CD8-positive, alpha-beta memory T cell (primary cell): ENCODE measurements at places on chromosomes 3 and 15. TPM values are rescaled to one million over a fixed set of nuclear protein-coding genes. Genes with fewer than 3 reads are reported as not detected.

- no peak overlapping the region for H3K27ac ChIP-seq
- H3K27me3 ChIP-seq, result no peaks in the 10 kb centered on the region
- no peaks in the 10 kb centered on the region for H3K4me1 ChIP-seq
- no peak overlapping the region for H3K4me3 ChIP-seq
Measured at GRCh38 chr3:142337994-142338393, 109.8 kb downstream of the XRN1 start.

DNA sequence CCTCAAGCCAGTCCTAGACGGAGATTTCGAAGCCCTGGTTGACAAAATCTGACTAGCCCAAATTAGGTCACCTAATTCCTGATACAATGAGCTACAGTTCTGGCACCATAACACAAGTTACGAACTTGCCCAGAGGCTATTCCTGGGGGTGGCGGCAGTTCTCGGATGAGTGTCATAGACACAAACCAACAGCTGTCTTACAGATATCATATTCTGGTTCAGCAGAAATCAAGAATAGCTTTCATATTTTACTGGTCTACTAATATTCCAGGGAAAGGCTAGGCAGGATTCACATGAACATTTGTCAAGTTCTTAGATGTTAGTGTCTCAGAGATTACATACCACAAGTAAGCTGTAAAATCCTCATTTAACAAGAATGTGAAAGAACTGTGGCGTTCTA is 8.8 kb downstream of the ANAPC13 start:
- DNase-seq, result no peak
- H3K27me3 ChIP-seq, result no peaks in the 10 kb centered on the region
- H3K4me3 ChIP-seq, result no peak overlapping the region
- no peak overlapping the region for H3K27ac ChIP-seq
- peaks cover 25% of the 10 kb centered on the region for H3K36me3 ChIP-seq

- DNase-seq, result no peak
- H3K27ac ChIP-seq, result no peak overlapping the region
- H3K4me1 ChIP-seq, result no peaks in the 10 kb centered on the region
- no peaks in the 10 kb centered on the region for H3K27me3 ChIP-seq
- H3K36me3 ChIP-seq, result no peaks in the 10 kb centered on the region
Measured at GRCh38 chr3:28989646-28990089, 291.2 kb upstream of the RBMS3 start.

DNA sequence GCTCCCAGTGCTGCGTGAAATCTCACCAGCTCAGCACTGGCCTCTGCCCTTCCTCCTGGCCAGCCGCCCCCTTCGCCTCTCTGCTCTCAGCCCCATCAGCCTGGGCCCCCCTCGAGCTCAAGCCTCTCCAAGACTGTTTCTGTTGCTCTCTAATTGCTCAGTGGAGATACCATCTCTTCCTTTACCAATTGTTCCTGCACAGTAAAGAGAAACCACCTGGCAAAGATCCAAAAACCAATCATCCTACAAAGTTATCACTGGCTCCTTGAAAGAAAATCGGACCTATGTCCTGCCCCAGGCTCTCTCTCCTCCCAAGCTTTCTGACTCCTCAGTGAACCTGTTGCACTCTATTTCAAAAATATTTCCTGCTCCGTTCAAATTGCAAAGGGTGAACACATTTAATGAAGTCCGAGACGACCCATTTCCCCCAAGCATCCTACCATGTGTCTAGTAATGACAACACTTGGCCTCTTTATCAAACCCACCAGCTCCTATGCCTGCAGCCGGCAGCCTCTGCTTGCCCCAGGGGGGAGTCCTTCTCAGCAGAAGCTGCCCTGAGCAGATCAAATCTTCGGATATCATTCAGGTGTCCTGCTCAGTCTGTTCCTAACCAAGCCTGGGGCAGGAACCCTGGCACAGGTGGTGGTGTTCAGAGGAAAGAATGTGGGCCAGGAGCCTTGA is 53.7 kb upstream of the FAM174B start:
- H3K36me3 ChIP-seq, result no peaks in the 10 kb centered on the region
- no peak overlapping the region for H3K4me3 ChIP-seq
- DNase-seq, result no peak
- peaks cover 3% of the 10 kb centered on the region for H3K27me3 ChIP-seq
- no peaks in the 10 kb centered on the region for H3K4me1 ChIP-seq

KY gene
- total RNA-seq, result not detected

MYO5C gene
- total RNA-seq, result 0.33 TPM

LTK gene
- total RNA-seq, result 0.27 TPM

C3orf70 gene
- total RNA-seq, result 0.07 TPM
